ENCODE measurements at places on chromosomes 2 and 18.

GRCh38 chr2:223058952-223059716, 7.1 kb downstream of the KCNE4 start:
- H3K27ac ChIP-seq, result no peak overlapping the region
- DNase-seq, result no peak
- no peak overlapping the region for H3K4me3 ChIP-seq
- no peaks in the 10 kb centered on the region for H3K36me3 ChIP-seq
- H3K4me1 ChIP-seq, result peaks cover 8% of the 10 kb centered on the region

- H3K27ac ChIP-seq, result no peak overlapping the region
- H3K4me1 ChIP-seq, result no peaks in the 10 kb centered on the region
- DNase-seq, result no peak
These were observed 128.6 kb downstream of the PARD3B start for GRCh38 chr2:204673877-204674276.

- H3K36me3 ChIP-seq, result no peaks in the 10 kb centered on the region
- no peak for DNase-seq
- no peaks in the 10 kb centered on the region for H3K27me3 ChIP-seq
- H3K4me3 ChIP-seq, result no peak overlapping the region
- H3K27ac ChIP-seq, result no peak overlapping the region
- H3K4me1 ChIP-seq, result no peaks in the 10 kb centered on the region
These were observed 71.2 kb upstream of the DOCK10 start for GRCh38 chr2:225113371-225114015.

DNA sequence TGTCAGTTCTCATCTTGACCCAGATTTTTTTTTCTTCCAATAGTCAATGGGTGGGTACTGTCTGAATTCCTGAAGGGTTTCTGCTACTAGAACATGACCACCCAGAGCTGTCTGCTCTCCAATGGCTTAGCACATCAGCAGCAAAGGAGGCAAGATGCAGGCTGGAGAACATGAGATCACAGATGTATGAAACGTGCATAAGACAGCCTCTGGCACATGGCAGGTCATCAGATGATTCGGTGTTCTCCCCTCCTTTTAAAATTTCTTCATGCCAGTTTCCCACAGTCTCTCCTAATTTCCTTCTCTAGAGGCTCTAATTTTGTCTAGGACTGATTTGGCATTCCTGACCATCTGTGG, 359.3 kb upstream of the TNP1 start:
- H3K27ac ChIP-seq, result no peak overlapping the region
- no peaks in the 10 kb centered on the region for H3K27me3 ChIP-seq
- H3K4me3 ChIP-seq, result no peak overlapping the region
- H3K36me3 ChIP-seq, result no peaks in the 10 kb centered on the region

- no peak overlapping the region for H3K27ac ChIP-seq
- no peaks in the 10 kb centered on the region for H3K27me3 ChIP-seq
- H3K4me1 ChIP-seq, result no peaks in the 10 kb centered on the region
These were observed 1118.2 kb downstream of the DPP10 start for GRCh38 chr2:115560666-115561065.

DNA sequence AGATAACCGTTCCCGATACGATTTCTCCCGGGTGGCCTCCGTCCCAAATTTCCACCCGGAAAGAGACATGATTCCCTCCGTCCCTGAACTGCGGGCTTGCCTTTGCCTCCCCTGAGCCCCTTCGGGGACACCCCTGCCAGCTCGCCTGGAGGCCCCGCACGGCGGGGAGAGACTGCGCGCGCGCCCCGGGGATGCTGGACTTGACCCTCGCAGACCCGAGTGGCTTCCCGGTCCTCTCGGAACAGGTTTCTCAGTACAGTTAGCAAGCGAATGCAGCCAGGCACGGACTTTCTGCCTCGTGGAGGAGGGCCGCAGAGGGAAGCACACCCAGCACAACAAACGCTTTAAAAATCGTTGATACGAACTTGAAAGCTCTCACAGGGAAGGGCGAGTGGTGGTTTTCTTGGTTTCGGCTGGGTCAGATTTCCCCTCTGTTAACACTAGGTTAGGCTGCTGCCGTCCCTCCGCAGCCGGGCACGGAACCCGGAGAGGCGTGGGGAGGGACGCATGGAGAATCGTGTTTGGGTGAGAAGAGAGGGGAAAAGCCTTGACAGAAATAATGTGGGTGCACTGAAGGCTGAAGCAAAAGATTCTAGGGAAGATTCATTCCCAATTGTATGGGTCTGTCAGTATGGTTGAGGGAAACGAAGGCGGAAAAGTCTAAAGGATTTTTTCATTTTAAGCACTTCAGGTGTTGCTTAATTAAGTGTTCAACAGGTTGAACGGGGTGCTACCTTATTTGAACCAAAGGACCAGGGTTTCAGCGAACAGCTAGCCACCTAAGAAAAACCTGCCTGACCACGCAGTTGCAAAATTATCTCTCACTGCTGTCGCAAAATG, 916 bp downstream of the TNFRSF11A start:
- peaks cover 33% of the 10 kb centered on the region for H3K27me3 ChIP-seq
- no peak overlapping the region for H3K27ac ChIP-seq
- no peaks in the 10 kb centered on the region for H3K36me3 ChIP-seq
- H3K4me1 ChIP-seq, result peaks cover 12% of the 10 kb centered on the region
- peak; percentile 76 for DNase-seq

- no peak overlapping the region for H3K4me3 ChIP-seq
- H3K4me1 ChIP-seq, result peaks cover 17% of the 10 kb centered on the region
- no peaks in the 10 kb centered on the region for H3K36me3 ChIP-seq
- no peak for DNase-seq
- H3K27ac ChIP-seq, result no peak overlapping the region
These were observed 39.9 kb downstream of the CYRIA start for GRCh38 chr2:16625759-16626158.

- H3K4me1 ChIP-seq, result no peaks in the 10 kb centered on the region
- no peaks in the 10 kb centered on the region for H3K36me3 ChIP-seq
- H3K27ac ChIP-seq, result no peak overlapping the region
These were observed 100.2 kb downstream of the AGAP1 start for GRCh38 chr2:235594041-235594440.
